Left ventricle myocardium inferior (tissue), 1 donor: ENCODE measurements at places on chromosomes 12 and 14. TPM values are rescaled to one million over a fixed set of nuclear protein-coding genes. Genes with fewer than 3 reads are reported as not detected.

The NEUROD4 gene
- total RNA-seq, result not detected

The DLK1 gene
- total RNA-seq, result 2.8 TPM

The GPRC5D gene
- not detected for total RNA-seq

The MYH6 gene
- total RNA-seq, result 1,823 TPM

The SLC6A13 gene
- 1.8 TPM for total RNA-seq

The STXBP6 gene
- total RNA-seq, result 21.7 TPM

The TEAD4 gene
- total RNA-seq, result 6.7 TPM

The PRR4 gene
- 1.2 TPM for total RNA-seq

The COX8C gene
- total RNA-seq, result 1.3 TPM

The PRIMA1 gene
- total RNA-seq, result 7.3 TPM

DNA sequence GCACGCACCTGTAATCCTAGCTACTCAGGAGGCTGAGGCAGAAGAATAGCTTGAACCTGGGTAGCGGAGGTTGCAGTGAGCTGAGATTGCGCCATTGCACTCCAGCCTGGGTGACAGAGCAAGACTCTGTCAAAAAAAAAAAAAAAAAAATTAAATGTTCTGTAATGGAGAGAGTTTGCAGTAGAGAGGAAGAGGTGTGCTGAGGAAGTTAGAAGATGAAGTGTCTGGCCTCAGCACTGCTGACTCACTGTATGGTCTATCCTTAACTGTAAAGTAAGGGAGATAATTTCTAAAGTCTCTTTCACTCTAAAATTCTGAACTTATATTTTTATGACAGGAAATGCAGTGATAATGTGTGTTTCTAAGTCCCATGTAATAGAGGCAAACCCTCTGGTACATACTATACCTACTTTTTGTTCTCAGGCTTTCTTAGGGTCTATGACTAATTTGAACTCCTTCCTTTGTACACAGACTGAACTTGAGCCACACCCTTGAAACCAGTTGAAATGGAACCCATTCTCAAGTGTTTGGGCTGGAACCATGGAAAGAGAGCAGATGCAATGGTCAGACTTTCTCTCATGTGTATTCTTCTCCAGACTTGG lies 278.1 kb upstream of the FAR2 start:
- DNase-seq, result no peak

- DNase-seq, result no peak
Measured at GRCh38 chr12:118472940-118473339, 96.6 kb downstream of the SUDS3 start.

DNA sequence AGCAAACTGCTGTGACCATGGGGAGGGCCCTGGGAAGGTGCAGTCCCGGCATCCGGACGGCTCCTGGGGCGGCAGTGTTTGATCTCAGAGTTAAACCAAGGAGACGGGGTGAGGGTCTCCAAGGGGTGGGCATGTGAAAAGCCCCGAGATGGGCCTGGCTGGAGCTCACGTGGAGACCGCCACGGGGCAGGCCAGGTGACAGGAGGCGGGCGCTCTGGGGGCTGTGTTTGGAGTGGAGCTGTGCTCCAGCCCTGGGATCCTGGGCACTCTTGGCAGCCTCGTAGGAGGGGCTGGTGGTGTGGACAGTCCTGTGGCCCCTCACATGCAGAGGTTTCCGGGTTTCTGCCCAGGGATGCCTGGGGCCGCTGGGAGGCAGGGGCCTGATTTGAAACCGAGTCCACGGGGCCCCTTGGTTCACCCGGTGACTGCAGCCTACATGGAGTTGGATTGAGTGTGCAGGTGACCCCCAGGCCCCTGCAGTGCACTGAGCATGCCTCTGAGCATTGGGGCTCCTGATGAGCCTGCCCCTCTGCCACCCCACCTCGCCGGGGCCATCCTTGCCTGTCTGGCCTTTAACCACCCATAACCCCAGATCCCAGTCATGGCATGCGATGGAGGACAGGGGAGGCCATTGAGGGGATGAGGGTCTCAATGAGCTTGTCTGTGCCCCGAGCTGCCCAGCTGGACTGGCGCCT lies 8.4 kb downstream of the KIF26A start:
- DNase-seq, result peak; percentile 13

DNA sequence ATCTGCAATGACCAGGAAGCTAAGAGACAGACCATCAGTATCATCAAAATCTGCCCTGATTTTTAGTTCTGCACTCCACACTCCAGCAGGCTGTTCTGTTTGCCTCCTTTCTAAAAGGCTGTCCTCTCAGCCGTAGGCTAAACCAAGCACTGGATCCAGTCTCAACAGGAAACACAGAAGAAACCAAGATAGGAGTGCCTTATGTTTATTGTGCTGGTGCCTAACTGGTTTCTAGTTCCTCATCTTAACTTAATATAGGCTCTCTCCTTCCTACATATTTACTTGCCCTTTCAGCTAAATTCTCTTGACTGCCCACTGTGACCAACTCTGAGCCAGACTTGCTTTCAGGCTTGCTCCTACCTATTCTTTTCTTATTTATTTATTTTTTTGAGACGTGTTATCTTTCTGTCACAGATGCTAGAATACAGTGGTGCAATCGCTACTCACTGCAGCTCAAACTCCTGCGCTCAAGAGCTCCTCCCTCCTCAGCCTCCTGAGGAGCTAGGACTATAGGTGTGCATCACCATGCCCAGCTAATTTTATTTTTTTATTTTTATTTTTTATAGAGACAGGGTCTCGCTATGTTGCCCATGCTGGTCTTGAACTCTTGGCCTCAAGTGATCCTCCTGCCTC lies 30.8 kb downstream of the GALNT4 start:
- DNase-seq, result no peak

- DNase-seq, result no peak
Measured at GRCh38 chr14:20427231-20428009, 8.5 kb downstream of the KLHL33 start.

- DNase-seq, result no peak
Measured at GRCh38 chr14:50924843-50925242, 19.4 kb downstream of the PYGL start.

DNA sequence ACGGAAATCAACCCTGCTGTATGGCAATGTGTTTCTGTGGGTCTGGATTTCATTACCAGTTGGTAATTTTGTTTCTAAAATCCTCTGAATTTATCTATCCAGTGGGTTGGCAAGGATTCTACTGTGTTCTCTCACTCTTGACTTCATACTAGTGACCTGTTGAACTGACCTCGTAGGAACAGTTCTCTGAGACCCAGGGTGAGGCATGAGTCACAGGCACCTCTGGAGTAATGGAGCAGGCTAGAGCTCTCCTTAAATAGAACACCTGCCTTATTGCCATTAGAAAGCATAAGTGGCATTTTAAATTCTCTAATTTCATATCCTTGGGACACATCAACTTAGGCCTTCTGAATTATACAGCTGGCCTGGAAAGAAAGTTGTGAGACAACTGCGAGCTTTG lies 258.3 kb upstream of the NAV3 start:
- no peak for DNase-seq

DNA sequence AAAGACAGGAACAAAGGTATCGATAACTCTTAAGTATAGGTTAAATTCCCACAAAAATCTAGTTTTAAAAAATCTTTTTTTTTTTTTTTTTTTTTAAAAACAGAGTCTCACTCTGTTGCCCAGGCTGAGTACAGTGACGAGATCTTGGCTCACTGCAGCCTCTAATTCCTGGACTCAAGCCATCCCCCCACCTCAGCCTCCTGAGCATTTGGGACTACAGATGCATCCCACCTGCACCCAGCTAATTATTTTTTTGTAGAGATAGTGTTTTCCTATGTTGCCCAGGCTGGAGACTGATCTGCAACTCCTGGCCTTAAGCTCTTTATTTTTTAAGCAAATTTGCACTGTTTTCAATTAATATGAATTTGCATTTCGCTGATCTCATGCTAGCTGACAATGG lies 9.8 kb downstream of the PSEN1 start:
- no peak for DNase-seq

DNA sequence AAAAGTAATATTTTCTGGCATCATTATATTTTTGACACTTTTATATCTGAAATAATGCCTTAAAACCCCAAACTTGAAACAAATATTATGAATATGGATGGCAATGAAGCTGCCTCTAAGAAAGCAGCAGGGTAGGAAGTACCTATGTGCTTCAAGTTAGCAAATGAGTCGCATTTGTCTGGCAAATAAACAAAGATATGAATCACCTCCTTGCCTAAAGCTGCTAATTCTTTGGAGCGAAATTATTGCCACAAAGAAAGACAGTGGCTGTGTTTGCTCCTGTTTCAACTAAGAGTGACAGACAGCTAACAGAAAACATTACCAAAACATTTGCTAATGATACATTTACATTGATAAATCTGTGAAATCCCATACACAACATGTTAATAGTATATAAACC lies 854.9 kb downstream of the RPS29 start:
- DNase-seq, result no peak

DNA sequence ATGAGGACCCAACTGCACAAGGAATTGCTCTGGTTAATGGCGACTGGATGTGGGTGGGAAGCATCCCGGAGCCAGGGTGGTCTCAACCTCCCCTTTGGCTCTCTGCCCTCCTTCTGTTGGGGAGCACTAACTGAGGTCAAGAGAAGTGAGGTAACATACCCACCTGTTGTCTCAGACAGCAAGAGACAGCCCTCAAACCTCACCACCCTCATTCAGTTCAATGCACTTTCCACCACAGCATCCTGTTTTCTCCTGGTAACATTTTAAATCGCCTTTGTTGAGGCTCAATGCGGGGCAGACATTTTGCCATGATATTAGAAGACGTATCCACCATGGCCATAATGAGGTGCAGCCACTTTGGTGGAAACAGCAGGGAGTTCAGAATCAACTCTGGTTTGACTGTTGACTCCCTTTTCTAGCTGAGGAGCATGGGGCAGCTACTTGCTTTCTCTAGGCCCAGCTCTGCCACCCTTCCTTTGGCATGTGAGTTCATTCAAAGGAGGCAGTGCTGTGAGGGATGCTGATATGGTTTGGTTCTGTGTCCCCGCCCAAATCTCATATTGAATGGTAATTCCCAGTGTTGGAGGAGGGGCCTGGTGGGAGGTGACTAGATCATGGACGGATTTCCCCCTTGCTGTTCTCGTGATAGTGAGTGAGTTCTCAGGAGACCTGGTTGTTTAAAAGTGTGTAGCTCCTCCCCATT lies 338.6 kb downstream of the PCNX1 start:
- DNase-seq, result no peak

- no peak for DNase-seq
Measured at GRCh38 chr12:112965643-112966042, 12.7 kb upstream of the OAS2 start.

DNA sequence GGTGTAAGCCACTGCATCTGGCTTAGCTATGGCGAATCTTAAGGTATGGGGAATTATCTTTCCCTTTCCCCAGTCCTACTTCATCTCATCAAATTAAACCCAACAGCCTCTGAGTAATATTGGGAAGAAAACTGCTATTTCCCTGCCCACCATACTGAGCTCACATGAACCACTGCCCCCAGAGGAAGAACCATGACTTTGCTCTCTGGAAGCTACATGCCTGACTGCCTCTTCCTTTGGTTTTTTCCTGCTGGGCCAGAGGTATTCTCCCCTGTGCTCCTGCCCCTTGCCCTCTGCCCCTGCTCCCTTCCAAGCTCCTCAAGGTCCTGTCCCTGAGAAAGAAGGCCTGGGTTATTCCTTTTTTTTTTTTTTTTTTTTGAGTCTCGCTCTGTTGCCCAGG lies 15.2 kb downstream of the RILPL2 start:
- DNase-seq, result no peak

DNA sequence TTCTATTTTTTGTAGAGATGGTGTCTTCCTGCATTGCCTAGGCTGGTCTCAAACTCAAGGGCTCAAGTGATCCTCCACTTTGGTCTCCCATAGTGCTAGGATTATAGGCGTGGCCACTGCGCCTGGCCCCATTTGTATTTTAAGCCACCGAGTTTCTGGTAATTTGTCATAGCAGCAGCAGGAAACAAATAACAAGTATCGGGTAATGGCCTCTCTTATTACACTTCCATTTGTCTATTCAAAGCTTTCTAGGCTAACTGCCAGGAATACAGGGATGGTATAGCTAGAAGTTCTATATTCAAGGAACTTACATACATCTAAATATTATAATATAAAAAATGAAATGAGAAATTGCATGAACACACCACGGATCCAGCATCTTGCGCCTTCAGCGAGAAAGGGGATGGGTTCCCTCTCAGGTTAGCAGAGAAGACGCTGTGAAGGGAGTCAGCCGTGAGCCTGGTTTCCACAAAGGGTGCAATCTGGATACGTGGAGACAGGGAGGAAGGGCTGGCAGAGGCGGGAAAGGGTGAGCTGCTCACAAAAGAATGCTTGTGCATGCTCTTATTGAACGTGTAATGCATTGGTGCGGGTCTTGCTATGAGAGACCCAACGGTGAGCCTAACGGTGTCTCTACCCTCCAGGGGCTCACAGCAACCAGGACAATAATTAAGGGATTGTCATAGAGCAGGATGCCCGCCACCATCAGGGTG lies 9.5 kb downstream of the BDKRB1 start:
- no peak for DNase-seq

GRCh38 chr12:29574500-29574899 lies 77.0 kb upstream of the OVCH1 start:
- DNase-seq, result no peak

- DNase-seq, result no peak
Measured at GRCh38 chr12:40208707-40209446, 15.9 kb upstream of the LRRK2 start.

DNA sequence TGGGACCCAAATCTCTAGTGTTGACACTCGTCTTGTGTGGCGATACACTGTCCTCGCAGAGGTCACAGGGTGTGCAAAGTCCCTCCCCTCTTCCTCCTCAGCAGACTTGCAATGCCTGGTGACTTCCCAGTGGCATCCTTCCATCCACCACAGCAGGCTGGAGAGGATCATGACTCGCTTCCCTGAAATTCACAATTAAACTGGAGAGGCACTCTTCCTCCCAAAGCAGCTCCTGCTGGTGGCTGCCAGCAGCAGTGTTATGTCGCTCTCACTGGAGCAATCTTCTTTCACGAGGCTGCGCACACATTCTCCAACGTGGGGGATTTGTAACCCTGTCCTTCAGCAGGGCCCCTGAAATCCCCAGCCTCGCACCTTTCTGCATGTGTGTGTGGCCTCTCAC lies 145.2 kb upstream of the TMCC3 start:
- DNase-seq, result no peak

DNA sequence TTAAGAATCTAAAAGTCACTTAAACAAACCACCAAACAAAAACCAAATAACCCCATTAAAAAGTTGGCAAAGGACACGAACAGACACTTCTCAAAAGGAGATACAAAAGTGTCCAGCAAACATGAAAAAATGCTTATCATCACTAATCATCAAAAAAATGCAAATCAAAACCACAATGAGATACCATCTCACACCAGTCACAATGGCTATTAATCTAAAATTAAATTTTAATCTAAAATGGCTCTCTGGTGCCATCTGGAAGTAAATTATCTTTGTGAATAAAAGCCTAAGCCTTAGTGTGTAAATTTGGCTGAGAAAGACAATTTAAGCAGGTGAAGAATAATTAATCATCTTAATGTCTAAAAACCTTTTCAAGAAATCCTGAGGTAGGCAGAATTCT lies 204.5 kb upstream of the PPFIA2 start:
- no peak for DNase-seq

GRCh38 chr14:21343035-21343794 lies 40.6 kb downstream of the SUPT16H start:
- DNase-seq, result no peak

GRCh38 chr14:21185491-21185890 lies 29.6 kb upstream of the OR5AU1 start:
- DNase-seq, result no peak
